ENCODE measurements at places on chromosomes 1 and 21. TPM values are rescaled to one million over a fixed set of nuclear protein-coding genes. Genes with fewer than 3 reads are reported as not detected.

Gene GSTM3
- 13.4 TPM for total RNA-seq

Gene VAV3
- total RNA-seq: 0.31 TPM

Gene KCNN3
- total RNA-seq: not detected

Gene SHISAL2A
- not detected for total RNA-seq

Gene OR6K2
- total RNA-seq: not detected

Gene NECTIN4
- 0.23 TPM for total RNA-seq

Gene S100A14
- total RNA-seq: 2,019 TPM

Gene FYB2
- not detected for total RNA-seq

Gene SERTAD4
- total RNA-seq: 2.2 TPM

Gene C1orf87
- total RNA-seq: 0.94 TPM

Gene NBPF4
- total RNA-seq: not detected

Gene C4BPB
- not detected for total RNA-seq

Gene ACTN2
- not detected for total RNA-seq

Gene FNBP1L
- 6.2 TPM for total RNA-seq

Gene GJA9
- total RNA-seq: 0.08 TPM

Gene OR2L13
- total RNA-seq: 0.23 TPM

Gene PDC
- not detected for total RNA-seq

Gene ACKR1
- not detected for total RNA-seq

Gene NUF2
- 26.8 TPM for total RNA-seq

Gene MX1
- 7.4 TPM for total RNA-seq

Gene EXO1
- 5.5 TPM for total RNA-seq

Gene BLACAT1
- 2.4 TPM for total RNA-seq

Gene UBR4
- total RNA-seq: 43.1 TPM

Gene UCK2
- total RNA-seq: 112 TPM

Gene ATG4C
- 7.3 TPM for total RNA-seq

Gene ADAM30
- total RNA-seq: not detected

Gene CRABP2
- total RNA-seq: 7.6 TPM

Gene TRIM17
- total RNA-seq: not detected

Gene EFCAB7
- total RNA-seq: 3.2 TPM

Gene SLC9C2
- total RNA-seq: not detected

Gene FCRLB
- total RNA-seq: 0.78 TPM

Gene ADORA1
- total RNA-seq: 0.31 TPM

Gene CD53
- total RNA-seq: not detected

Gene NBPF10
- total RNA-seq: 0.70 TPM

Gene CXADR
- 11.7 TPM for total RNA-seq

Gene TRPM2
- not detected for total RNA-seq

Gene BEND5
- total RNA-seq: not detected

Gene FCAMR
- total RNA-seq: not detected

Gene LDLRAD2
- not detected for total RNA-seq

Gene RAB3B
- total RNA-seq: 2.8 TPM

Gene OR2T35
- not detected for total RNA-seq

Gene DMRTB1
- not detected for total RNA-seq

Gene PTPN14
- 17.4 TPM for total RNA-seq

Gene C8B
- total RNA-seq: not detected

Gene LCE2A
- total RNA-seq: not detected

Gene MPL
- total RNA-seq: 0.34 TPM

Gene KCNT2
- not detected for total RNA-seq

Measured in hair follicular keratinocyte (primary cell).